Hematopoietic multipotent progenitor cell treated with erythropoietin and hydrocortisone succinate and interleukin-3 and kit ligand, for 6 days (in vitro differentiated cells): ENCODE measurements at places on chromosomes 13 and 19.
A peak's percentile ranks its signal among the peaks of the same experiment; 100 is the strongest.

- no peak for DNase-seq
These were observed 1394.2 kb upstream of the ATXN8OS start for GRCh38 chr13:68713394-68713793.

GRCh38 chr13:102089177-102089576 lies 312.7 kb downstream of the FGF14 start:
- DNase-seq: no peak

GRCh38 chr13:33146843-33147611 lies 130.8 kb downstream of the KL start:
- no peak for DNase-seq

- no peak for DNase-seq
These were observed 70.0 kb downstream of the FOXO1 start for GRCh38 chr13:40596484-40596883.

GRCh38 chr19:48798937-48799336 lies 11.9 kb downstream of the BCAT2 start:
- no peak for DNase-seq

- peak; percentile 69 for DNase-seq
These were observed 75.3 kb downstream of the CACNA1A start for GRCh38 chr19:13430790-13431582.

DNA sequence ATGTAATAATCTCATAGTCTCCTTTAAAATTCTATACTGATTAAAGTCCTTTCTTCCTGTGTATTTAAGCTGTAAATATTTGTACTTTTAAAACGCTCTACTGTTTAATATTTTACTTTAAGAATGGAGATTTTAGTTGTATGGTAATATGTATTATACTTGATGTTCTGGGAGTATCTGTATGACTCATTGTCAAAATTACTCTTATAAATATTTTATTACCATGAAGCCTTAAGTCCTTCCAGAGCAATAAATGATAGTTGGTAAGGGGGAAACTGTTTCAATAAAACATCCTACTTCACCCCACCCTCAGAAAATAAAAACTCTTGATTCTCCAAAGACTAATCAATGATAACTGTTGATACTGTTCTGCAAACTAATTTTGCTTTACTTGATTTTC lies 6.4 kb downstream of the PCDH9 start:
- DNase-seq: no peak

GRCh38 chr19:34317311-34317927 lies 47.6 kb upstream of the GPI start:
- no peak for DNase-seq

DNA sequence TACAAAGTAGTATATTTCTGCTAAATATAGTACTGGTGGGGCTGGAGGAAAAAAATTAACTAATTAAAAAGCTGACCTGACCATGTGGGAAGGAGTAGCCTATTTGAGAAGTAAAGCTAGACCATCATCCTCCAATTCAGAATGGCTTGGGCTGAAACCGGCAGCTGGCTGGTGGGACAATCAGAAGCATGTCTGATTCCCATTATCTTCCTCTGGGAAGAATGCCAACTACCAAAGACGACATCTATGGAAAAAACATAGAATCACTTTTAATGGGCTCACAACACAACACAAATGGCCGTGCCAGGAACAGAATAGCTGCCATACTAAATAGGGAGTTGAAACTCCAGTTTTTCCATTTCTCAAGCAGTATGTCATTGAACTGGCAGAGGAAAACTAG lies 120.4 kb upstream of the FREM2 start:
- no peak for DNase-seq

DNA sequence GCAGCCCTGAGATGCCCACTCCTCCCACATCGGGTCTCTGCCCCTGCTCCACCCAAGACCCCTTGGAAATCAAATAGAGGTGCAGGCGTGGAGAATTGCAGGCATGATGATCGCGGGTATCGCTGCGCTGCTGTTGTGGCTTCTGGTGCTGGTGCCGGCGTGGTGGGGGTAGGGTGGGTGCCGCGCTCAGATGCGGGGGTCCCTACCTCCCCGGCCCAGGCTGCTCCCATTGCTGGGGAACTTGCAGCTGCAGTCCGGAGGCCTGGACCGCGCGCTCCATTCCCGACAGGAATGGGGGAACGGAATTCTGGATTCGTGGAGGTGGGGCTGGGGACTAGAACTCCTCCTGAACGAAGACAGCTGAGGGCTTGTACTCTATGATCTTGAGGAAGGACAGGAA lies 20.4 kb downstream of the CYP2F1 start:
- no peak for DNase-seq

DNA sequence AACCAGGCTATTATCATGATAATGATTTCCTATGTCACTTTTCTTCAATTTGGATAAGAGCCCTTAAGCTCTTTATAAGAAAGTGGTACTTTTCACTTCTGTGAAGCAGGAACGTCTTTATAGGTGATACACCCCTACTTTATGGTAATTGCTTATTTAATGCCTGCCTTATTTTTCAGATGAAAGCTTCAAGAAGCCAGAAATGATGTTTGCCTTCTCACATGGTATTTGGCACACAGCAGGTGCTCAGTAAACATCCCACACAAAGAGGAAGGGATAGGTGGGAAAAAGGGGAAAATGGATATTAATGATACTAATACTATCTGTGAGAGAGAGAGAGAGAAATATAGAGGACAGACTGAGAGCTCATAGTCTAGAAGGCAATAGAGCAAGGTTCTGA lies 29.0 kb upstream of the WASF3 start:
- DNase-seq: no peak
